ENCODE measurements at places on chromosomes 3 and 15. TPM values are rescaled to one million over a fixed set of nuclear protein-coding genes. Genes with fewer than 3 reads are reported as not detected.

- H3K4me1 ChIP-seq, result peaks cover 5% of the 10 kb centered on the region
- DNase-seq, result no peak
- no peak overlapping the region for H3K27ac ChIP-seq
These were observed 135.0 kb downstream of the IMPG2 start for GRCh38 chr3:101185341-101185740.

Gene FILIP1L
- total RNA-seq, result 93.3 TPM

DNA sequence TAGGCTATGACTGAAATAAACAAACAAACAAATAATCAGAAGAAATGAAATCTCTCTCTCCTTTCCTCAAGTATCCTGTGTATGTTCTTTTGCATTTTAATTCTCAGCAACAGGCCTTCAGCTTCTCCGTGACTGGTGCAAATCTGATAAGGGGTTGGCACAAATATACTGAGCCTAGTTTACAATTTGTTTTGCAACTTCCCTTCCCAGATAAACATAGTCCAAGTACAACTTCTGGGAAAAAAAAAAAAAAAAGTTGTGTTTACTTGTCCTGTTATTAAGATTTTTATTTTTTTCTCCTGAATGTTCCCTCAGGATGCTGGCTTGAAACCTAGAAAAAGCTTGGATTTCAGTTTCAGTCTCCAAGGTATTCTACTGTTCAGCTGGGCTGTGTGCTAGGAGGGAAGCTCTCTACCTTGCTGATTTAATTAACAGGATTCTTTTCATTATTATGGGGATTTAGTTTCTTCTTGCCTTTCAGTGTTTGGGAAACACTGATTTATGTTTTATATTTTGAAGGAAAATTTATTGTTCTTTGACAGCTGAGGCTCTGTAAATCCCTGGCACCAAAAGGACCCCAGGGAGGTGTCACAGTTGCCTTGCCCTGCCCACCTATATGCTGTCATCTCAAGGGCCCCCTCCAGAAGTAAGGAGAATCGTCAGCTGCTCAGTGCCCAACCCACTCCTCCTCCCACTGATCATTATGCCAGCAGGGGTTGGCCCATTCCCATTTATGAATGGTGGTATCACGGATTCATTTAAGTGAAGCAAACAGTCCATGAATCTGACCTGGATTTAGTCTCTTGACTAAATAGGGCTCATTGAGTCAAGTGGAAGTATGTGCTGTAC, 185.2 kb downstream of the MEIS2 start:
- no peak overlapping the region for H3K27ac ChIP-seq
- H3K4me3 ChIP-seq, result no peak overlapping the region
- DNase-seq, result no peak

Gene PRICKLE2
- total RNA-seq, result 67.1 TPM

Gene DPPA4
- not detected for total RNA-seq

- H3K4me1 ChIP-seq, result no peaks in the 10 kb centered on the region
- H3K27ac ChIP-seq, result no peak overlapping the region
- no peak overlapping the region for H3K4me3 ChIP-seq
- no peaks in the 10 kb centered on the region for H3K36me3 ChIP-seq
These were observed 166.1 kb downstream of the OSBPL10 start for GRCh38 chr3:31815006-31815405.

Gene GOLGA6B
- not detected for total RNA-seq

GRCh38 chr3:169323578-169324451, 339.7 kb downstream of the MECOM start:
- H3K27ac ChIP-seq, result peak overlapping the region; percentile 69
- peak; percentile 59 for DNase-seq
- peak overlapping the region; percentile 27 for H3K4me3 ChIP-seq
- no peaks in the 10 kb centered on the region for H3K36me3 ChIP-seq

- H3K4me1 ChIP-seq, result no peaks in the 10 kb centered on the region
- no peaks in the 10 kb centered on the region for H3K27me3 ChIP-seq
- H3K4me3 ChIP-seq, result no peak overlapping the region
- H3K27ac ChIP-seq, result no peak overlapping the region
- H3K36me3 ChIP-seq, result no peaks in the 10 kb centered on the region
- peak; percentile 82 for DNase-seq
These were observed 68.6 kb downstream of the CDC25A start for GRCh38 chr3:48119505-48120193.

DNA sequence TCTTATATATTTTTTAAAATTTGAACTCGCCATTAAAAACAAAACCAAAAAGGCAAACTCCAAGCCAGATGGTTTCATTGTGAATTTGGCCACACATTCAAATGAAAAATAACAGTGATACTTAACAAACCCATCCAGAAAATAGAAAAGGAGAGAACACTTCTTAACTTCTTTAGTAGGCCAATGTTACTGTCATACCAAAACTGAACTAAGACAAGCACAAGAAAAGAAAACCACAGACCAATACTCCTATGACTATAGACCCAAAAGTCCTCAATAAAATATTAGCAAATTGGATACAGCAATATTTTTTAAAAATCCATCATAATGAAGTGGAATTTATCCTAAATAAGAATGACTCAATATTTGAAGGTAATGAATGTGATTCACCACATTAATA, 73.5 kb upstream of the ALDH1A3 start:
- H3K36me3 ChIP-seq, result no peaks in the 10 kb centered on the region
- H3K4me1 ChIP-seq, result no peaks in the 10 kb centered on the region
- no peak overlapping the region for H3K27ac ChIP-seq
- H3K27me3 ChIP-seq, result no peaks in the 10 kb centered on the region

GRCh38 chr3:188926741-188927511, 244.8 kb upstream of the TPRG1 start:
- H3K27ac ChIP-seq, result no peak overlapping the region
- no peaks in the 10 kb centered on the region for H3K36me3 ChIP-seq
- no peak for DNase-seq
- no peaks in the 10 kb centered on the region for H3K4me1 ChIP-seq
- H3K4me3 ChIP-seq, result no peak overlapping the region

- no peak for DNase-seq
- no peak overlapping the region for H3K4me3 ChIP-seq
- no peaks in the 10 kb centered on the region for H3K36me3 ChIP-seq
- H3K27me3 ChIP-seq, result no peaks in the 10 kb centered on the region
These were observed 16.5 kb downstream of the LRIG1 start for GRCh38 chr3:66484106-66484844.

Gene SOX14
- total RNA-seq, result not detected

GRCh38 chr3:141965471-141965870, 89.0 kb downstream of the ATP1B3 start:
- no peak for DNase-seq
- no peaks in the 10 kb centered on the region for H3K27me3 ChIP-seq
- no peak overlapping the region for H3K27ac ChIP-seq
- H3K4me1 ChIP-seq, result no peaks in the 10 kb centered on the region
- no peak overlapping the region for H3K4me3 ChIP-seq
- H3K36me3 ChIP-seq, result no peaks in the 10 kb centered on the region

GRCh38 chr3:71785532-71786216, 726 bp upstream of the PROK2 start:
- no peak overlapping the region for H3K27ac ChIP-seq
- peak overlapping the region; percentile 38 for H3K4me3 ChIP-seq
- no peaks in the 10 kb centered on the region for H3K4me1 ChIP-seq
- peaks cover 31% of the 10 kb centered on the region for H3K27me3 ChIP-seq

Gene CALML4
- 3.9 TPM for total RNA-seq

- no peaks in the 10 kb centered on the region for H3K27me3 ChIP-seq
- no peaks in the 10 kb centered on the region for H3K4me1 ChIP-seq
- H3K36me3 ChIP-seq, result no peaks in the 10 kb centered on the region
- no peak overlapping the region for H3K4me3 ChIP-seq
- no peak overlapping the region for H3K27ac ChIP-seq
- DNase-seq, result no peak
These were observed 63.3 kb downstream of the RPL22L1 start for GRCh38 chr3:170806676-170807075.

DNA sequence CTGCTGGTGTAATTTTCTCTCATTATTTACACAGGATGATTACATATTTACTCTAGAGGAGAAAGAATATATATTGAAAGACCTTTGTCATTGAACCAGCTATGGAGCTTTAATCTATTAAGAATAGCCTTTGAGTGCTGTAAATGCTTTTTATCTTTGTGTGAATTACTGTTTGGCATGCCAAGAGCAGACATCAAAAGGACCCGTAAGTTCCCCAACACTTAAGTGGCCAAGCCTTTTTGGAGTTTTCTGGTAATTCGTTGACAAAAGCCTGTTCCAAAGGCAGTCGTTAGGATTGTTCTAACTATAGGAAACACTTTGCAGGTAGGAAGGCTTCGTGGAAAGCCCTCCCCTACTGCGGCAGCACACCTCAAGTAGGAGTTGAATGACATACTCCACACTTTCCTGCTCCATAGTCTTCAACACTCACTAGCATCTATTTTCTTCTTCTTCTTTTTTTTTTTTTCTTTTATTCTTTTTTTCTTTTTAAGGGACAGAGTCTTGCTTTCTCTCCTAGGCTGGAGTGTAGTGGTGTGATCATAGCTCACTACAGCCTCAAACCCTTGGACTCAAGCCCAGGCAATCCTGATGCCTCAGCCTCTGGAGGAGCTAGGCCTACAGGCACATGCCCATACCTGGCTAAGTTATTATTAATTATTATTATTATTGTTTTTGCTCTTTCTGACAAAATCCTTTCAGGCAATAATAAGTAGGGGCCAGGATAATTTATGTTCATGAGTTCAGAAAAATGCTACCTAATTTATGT, 98.6 kb downstream of the SUCNR1 start:
- H3K36me3 ChIP-seq, result no peaks in the 10 kb centered on the region
- no peaks in the 10 kb centered on the region for H3K27me3 ChIP-seq
- DNase-seq, result no peak
- no peak overlapping the region for H3K27ac ChIP-seq
- H3K4me3 ChIP-seq, result no peak overlapping the region

DNA sequence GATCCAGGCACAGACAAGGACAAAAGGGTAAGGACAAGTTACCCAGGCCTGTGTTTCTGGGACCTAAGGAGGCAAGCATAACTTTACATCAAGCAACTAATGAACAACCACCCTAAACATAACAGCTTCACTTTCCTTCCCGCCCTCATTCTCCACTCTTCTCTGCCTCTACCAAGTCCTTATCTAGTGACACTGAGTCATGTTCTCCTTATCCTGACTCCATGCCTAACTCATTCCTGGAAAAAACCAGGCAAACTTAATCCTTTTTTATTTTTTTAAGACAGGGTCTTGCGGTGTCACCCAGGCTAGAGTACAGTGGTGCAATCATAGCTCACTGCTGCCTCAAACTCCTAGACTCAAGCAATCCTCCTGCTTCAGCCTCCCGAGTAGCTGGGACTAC, 44.5 kb downstream of the TMEM44 start:
- H3K4me3 ChIP-seq, result no peak overlapping the region
- H3K27me3 ChIP-seq, result no peaks in the 10 kb centered on the region
- peaks cover 14% of the 10 kb centered on the region for H3K4me1 ChIP-seq
- no peak overlapping the region for H3K27ac ChIP-seq

DNA sequence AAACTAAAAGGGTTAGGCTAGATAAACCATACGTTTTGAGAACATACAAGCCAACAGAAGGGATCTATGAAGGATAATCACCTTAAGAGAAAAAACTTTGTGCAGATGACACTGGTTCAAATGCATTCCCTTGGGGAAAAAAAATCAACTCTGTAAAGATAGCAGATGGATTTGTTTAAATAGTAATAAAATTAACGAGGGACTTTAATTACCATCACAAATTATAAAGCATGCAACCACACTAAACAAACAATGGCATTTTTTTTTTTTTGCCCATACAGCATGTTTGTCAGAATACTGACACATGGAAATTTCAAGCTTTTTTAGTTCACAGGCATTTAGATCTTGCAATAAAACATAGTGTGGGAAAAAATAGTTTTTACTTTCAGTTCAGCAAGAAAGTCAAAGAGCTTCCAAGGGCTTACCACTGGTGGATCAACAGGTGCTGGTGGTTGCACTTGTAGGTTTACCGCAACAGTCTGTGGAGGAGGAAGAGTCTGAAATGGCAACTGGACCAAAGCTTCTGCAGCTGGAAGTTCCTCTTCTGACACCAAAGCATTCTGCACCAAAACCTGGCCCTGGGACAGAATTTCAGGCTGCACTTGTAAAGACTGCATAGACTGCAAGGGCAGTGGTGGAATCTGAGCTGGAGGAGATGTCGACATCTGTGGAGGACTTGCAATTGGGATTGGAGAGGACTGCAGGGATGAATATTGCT, 53.1 kb downstream of the PHC3 start:
- H3K27me3 ChIP-seq, result no peaks in the 10 kb centered on the region
- H3K36me3 ChIP-seq, result peaks cover 21% of the 10 kb centered on the region
- no peak overlapping the region for H3K27ac ChIP-seq
- no peaks in the 10 kb centered on the region for H3K4me1 ChIP-seq

DNA sequence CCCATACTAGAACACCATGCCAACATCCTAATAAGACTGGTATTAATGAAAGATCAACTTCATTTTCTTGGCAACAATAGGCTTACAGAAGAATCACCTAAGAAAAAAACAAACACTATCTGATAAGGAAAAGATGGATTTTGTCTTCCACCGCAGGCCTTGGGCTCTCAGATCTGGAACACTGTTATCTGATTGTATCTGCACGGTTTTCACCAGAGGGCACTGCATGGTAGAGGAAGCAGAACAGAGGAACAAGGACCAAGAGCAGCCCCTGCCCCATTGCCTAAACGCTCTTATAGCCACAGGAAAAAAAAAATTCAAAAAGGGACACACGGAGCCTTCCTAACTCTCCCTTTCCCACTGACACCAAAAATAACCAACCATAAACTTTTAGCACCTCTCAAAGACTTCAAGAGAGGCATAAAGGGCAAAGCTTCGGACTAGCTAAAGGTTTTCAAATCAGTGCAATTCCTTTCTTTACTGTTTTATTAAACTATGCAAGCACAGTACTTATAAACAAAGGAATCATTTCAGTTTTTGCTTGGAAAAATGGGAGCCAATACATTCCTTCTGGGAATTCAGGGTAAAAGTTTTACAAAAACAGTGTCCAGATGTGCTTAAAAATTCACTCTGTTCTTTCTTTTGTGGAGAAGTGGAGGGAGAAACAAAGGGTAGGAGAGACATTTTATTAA, 23.3 kb downstream of the IL17RD start:
- H3K4me3 ChIP-seq, result peak overlapping the region; percentile 6
- H3K27me3 ChIP-seq, result no peaks in the 10 kb centered on the region
- peak overlapping the region; percentile 7 for H3K27ac ChIP-seq
- H3K36me3 ChIP-seq, result no peaks in the 10 kb centered on the region

GRCh38 chr15:43212951-43213350, 7.9 kb downstream of the EPB42 start:
- H3K36me3 ChIP-seq, result no peaks in the 10 kb centered on the region
- no peaks in the 10 kb centered on the region for H3K4me1 ChIP-seq
- H3K27me3 ChIP-seq, result no peaks in the 10 kb centered on the region
- DNase-seq, result no peak

Gene BOC
- total RNA-seq, result 80.3 TPM

DNA sequence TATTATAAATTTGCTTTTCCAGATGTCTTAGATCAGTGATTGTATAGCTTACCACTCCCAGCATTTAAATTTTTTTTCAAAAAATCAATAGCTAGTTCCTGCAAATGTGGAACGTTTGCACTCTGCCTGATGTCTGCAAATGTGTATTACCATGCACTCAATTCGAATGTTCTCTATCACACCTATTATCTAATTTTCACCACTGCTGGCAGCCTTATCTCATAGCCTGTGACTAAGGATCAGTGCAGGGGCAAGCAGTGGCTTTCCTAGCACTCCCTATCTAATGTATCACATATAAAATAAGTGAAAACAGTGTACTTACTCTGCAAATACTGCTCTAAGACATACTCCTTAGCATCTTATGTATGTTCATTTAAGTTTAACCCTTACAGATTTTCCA, 196.3 kb upstream of the PLSCR5 start:
- H3K4me1 ChIP-seq, result no peaks in the 10 kb centered on the region
- DNase-seq, result no peak
- no peaks in the 10 kb centered on the region for H3K27me3 ChIP-seq
- H3K36me3 ChIP-seq, result no peaks in the 10 kb centered on the region

Gene LRCH3
- 47.4 TPM for total RNA-seq

Data from sigmoid colon (tissue), 7 donors.